Inflammatory macrophage treated with lipopolysaccharide for 1 hour (primary cell): ENCODE measurements at places on chromosomes 5 and 9.
A peak's percentile ranks its signal among the peaks of the same experiment; 100 is the strongest.

- no peak for DNase-seq
These were observed 329.0 kb upstream of the MPDZ start for GRCh38 chr9:13608451-13608850.

DNA sequence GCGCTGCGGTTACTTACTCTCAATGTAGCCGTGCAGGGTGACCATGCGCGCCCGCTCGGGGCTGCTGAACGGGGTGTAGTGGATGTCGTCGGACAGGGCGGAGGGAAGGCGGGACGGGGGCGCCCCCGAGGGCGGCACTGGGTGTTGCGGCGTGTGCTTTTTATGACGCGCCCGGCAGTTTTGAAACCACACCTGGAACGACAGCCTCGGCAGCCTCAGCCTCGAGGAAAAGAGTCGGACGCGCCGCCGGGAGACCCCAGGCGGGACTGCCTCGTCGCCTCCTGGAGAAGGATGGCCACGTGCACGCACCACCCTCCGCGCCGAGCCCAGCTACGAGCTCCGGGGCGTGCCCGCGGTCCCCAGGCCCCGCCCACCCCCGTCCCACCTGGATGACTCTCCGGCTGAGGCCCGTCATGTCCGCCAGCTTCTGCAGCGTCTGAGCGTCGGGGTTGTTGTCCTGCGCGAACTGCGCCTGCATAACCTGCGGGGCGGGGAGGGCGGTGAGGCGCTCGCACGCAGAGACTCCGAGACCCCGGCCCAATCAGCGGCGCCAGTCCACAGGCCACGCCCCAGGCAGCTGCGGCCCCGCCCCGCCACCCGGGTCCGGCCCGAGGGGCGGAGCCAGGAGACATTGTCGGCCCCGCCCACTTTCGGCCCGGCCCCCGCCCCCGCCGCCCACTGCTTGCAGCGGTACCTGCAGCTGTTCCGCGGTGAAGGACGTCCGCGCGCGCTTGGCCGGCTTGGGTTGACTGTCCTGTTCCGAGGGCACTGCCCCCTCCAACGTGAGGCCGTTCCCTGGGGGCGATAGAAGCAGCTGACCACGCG lies 15.0 kb downstream of the LHX6 start:
- DNase-seq = no peak

GRCh38 chr5:1967736-1968135 lies 85.0 kb upstream of the IRX4 start:
- DNase-seq = no peak

DNA sequence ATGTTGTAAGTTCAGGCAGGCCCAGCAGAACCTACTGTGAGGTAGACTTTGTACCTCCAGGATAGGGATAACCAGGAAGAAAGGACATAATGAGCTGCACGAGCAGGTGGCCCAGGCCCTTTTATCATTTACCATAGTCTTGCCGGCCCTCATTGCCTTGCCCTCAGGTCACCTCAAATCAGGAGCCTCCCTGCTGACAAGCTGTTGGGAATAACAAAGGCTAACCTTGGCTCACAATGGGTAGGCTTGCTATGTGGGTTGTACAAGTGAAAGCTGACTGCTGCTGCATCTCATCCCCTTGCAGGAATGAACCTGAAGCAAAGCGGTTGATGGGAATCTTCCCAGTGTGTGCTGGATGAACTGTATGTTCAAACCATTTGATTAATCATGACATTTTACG lies 159.5 kb upstream of the ACTBL2 start:
- DNase-seq = no peak

GRCh38 chr5:108827131-108827530 lies 79.4 kb downstream of the FER start:
- DNase-seq = no peak

GRCh38 chr9:20683351-20684034 lies 566 bp upstream of the FOCAD start:
- peak; percentile 48 for DNase-seq

- DNase-seq = no peak
These were observed 414.8 kb downstream of the GADD45G start for GRCh38 chr9:90019626-90020025.

- DNase-seq = peak; percentile 67
These were observed 80.1 kb upstream of the TNFAIP8 start for GRCh38 chr5:119275601-119276173.
